ENCODE measurements at places on chromosomes 5 and 9. TPM values are rescaled to one million over a fixed set of nuclear protein-coding genes. Genes with fewer than 3 reads are reported as not detected.

Gene IFNA21
- not detected for polyA plus RNA-seq

Gene EPB41L4B
- polyA plus RNA-seq, result 3.4 TPM

- DNase-seq, result no peak
Measured at GRCh38 chr9:20988671-20989315, 42.6 kb downstream of the HACD4 start.

- no peak for DNase-seq
Measured at GRCh38 chr5:159416438-159416837, 86.2 kb upstream of the IL12B start.

DNA sequence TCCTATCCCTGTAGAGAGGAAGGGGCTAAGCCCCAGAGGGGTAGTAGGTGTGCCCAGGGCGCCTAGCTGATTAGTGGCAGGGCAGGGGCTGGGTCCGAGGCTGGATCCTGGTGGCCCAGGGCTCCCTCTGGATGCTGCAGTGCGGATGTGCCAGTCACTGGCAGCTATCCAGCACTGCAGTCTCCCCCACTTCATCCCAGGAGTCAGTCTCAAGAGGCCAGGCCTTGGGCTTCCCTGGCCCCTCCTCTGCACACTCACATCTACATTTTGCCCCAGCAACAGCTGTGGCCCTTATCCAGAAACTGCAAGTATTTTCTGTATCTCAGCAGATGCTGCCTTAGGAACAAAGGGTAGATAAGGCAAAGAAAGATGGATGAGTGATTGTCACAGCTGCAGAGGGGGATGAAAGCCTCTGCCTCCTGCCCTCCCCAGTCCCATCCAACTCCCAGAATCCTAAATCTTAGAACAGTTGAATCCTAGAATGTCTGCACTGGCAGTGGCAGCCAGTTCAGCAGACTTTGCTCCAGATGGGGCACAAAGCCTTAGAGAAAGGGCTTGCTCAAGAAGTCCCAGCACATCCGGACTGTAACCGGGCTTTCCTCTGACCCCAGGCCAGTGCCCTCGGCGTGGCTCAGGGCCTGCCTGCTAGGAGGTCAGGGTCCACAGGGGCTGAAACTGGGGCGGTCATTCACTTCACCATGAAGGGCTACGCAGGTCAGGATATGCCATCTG, 1.6 kb downstream of the ANXA6 start:
- peak; percentile 33 for DNase-seq

GRCh38 chr5:157384971-157385709, 74.9 kb upstream of the NIPAL4 start:
- DNase-seq, result no peak

GRCh38 chr5:105587963-105588662, 2025.5 kb upstream of the NUDT12 start:
- DNase-seq, result no peak

- DNase-seq, result no peak
Measured at GRCh38 chr5:156394642-156395305, 67.8 kb downstream of the SGCD start.

- DNase-seq, result no peak
Measured at GRCh38 chr5:131324303-131324702, 60.5 kb downstream of the CDC42SE2 start.

DNA sequence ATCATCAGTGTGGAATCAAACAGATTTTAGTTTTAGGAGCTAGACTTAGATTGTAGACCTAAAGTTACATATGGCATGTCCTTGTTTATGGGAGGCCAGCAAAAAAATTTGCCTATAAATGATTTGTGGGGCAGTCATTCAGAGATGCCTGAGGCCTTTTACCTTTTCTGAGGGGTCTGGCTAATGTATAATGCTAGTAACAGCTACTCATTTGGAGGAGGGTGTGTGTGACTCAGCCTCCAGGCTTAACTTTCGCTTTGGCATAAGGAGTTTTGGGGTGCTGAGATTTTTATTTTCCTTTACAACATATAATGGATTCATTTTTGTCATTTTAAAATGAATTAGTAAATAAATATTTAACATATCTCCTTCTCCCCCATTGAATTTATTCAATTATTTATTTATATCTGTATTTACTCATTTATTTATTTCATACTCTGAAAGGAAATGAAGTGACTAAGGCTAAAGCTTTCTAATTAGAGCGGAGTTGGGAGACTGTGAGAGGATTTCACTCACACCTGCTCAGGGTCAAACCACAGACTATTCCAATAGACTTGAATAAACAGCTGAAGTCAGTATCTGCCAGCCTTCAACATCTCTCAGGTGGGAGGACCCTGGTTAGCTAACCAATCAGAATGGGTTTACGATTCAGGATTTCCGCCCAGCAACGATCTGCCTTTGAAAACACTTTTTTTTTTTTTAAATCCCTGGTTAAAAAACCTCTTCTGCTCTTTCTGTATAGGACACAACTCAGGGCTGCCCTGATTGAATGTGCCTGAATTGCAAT, 487.5 kb upstream of the SGCD start:
- DNase-seq, result no peak

Data from heart left ventricle (tissue), 16 donors.